ENCODE measurements at places on chromosomes 13 and 19. TPM values are rescaled to one million over a fixed set of nuclear protein-coding genes. Genes with fewer than 3 reads are reported as not detected.

Gene GARIN5B
- total RNA-seq = not detected

GRCh38 chr13:107258599-107259187 lies 690.8 kb upstream of the ARGLU1 start:
- no peak for DNase-seq

DNA sequence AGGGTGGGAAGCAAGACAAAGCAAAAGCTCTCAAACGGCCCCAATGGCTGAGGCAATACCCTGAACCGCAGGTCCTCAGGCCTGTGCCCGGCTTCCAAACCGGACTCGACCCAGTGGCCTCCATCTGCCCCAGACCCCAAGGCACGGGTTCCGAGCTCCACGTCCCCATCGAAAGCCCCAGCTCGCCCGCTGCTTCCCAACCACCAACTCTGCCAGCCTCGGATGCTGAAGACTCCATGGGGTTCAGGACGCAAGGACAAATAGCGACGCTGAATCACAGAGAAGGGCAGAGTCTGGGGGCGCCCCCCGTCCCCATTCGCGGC lies 559 bp downstream of the POLR2E start:
- no peak for DNase-seq

DNA sequence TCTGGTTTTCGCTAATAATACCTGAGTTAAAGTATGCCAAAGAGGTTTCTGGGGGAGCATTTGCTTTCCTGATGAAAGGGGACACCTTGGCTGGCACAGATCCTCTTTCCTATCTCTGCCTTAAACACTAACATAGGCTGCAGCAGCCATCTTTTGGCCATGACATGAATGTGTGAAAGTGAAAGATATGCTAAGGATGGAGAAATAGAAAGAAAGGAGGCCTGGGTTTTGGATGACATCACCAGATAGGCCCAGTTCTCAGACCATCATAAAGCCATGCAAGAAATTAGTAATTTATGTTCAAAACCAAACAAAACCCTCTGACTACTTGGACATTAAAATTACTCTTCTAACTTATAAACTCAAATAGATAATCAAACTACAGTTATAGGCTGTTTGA lies 279.7 kb downstream of the COG6 start:
- no peak for DNase-seq

- no peak for DNase-seq
Measured at GRCh38 chr13:104823709-104824108, 1711.8 kb downstream of the EFNB2 start.

- no peak for DNase-seq
Measured at GRCh38 chr19:6164906-6165531, 29.6 kb downstream of the ACSBG2 start.

Gene CLDN10
- total RNA-seq = not detected

- DNase-seq = no peak
Measured at GRCh38 chr19:16365300-16365996, 40.8 kb downstream of the KLF2 start.

GRCh38 chr19:14139944-14140343 lies 3.6 kb upstream of the ASF1B start:
- DNase-seq = no peak

DNA sequence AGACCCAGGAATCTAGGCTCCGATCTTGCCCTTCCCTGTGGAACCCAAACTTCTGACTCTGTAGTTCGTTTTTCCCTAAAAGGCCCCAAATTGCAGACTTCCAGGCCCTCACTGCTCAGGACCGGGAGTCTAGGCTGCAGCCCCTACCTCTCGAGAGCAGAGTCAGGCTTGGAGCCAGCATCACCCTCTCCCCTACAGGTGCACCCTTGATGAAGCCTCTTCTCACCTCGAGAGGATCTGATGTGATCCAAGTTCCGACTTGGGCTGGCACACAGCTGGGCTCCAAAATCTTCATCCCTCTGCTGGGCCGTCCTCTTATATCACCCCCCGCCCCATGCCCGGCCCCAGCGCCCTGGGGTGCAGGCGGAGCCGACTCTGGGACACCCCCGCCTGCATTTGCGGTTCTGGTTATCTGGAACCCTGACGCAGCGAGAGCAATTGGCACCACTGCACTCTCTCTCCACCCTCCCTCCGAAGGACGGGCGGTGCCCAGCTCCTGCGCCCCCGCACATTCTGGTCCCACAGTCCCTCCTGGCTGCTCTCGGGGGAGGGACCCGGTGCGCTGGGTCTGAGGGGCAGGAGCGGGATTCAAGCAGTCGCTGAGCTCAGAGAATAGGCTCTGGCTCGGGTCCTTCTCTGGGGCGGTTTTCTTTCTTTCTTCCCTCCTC lies at the start of gene KLK7:
KLK7 (minus strand) TSS at position 293 of the 668 bp plus-strand sequence. CDS start 1,518 bp downstream, outside the sequence.
- no peak for DNase-seq

Gene SIGLEC10
- total RNA-seq = 2.9 TPM

Data from CD8-positive, alpha-beta memory T cell (primary cell).